GM23338 (cell line): ENCODE measurements at places on chromosomes 5 and 9. TPM values are rescaled to one million over a fixed set of nuclear protein-coding genes. Genes with fewer than 3 reads are reported as not detected.
A peak's percentile ranks its signal among the peaks of the same experiment; 100 is the strongest.

DNA sequence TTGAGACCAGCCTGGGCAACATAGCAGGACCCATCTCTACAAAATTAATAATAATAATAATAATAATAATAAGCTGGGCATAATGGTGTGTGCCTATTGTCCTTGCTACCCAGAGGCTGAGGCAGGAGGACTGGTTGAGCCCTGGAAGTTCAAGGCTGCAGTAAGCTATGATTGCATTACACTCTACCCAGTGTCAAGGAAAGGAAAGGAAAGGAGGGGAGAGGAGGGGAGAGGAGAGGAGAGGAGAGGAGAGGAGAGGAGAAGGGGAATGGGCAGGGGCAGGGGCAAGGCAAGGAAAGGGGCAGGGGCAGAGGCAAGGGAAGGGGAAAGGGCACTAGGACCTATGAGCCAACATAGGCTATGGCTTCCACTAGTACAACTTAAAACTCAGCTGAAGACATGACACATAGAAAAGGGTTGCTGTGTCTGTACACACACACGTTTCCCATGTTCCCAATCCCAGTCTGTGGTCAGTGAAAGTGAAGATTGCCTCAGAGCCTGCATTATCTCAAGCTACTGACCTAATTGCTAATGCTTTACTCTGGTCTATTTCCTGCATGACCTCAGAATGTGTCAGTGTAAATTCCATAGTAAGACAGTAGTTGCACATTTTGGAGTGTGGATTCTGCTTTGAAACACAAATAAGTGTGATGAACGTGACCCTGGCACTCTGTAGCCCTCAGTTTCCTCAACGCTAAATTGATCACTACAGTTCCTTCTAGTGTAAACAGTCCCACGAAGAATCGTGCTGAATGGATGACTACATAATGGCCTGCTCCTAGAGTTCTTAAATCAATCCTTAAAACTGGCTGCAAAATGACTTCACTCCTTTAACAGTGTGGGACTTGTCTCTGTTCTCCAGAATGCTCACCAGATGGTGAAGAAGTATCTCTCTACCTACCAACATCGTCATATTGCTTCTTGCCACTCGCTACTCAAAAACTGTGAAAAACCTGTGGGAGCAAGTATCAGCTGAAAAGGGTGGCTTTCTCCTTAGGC lies 497.0 kb downstream of the RAB3C start:
- H3K27me3 ChIP-seq = no peaks in the 10 kb centered on the region
- H3K36me3 ChIP-seq = no peaks in the 10 kb centered on the region
- no peaks in the 10 kb centered on the region for H3K4me1 ChIP-seq
- no peak overlapping the region for H3K27ac ChIP-seq

DNA sequence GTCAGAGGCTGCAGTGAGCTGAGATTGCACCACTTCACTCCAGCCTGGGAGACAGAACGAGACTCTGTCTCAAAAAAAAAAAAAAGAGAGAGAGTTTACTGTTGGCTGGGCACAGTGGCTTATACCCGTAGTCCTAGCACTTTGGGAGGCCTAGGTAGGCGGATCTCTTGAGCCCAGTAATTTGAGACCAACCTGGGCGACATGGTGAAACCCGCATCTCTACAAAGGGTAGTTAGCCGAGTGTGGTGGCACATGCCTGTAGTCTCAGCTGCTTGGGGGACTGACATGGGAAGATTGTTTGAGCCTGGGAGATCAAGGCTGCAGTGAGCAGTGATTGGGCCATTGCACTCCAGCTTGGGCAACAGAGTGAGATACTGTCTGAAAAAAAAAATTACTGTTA lies 12.6 kb downstream of the HABP4 start:
- peaks cover 5% of the 10 kb centered on the region; the same call in 1 of the 2 replicates for H3K36me3 ChIP-seq
- peak; percentile 64 for DNase-seq
- H3K27me3 ChIP-seq = no peaks in the 10 kb centered on the region
- H3K4me1 ChIP-seq = peaks cover 35% of the 10 kb centered on the region
- H3K27ac ChIP-seq = no peak overlapping the region

DNA sequence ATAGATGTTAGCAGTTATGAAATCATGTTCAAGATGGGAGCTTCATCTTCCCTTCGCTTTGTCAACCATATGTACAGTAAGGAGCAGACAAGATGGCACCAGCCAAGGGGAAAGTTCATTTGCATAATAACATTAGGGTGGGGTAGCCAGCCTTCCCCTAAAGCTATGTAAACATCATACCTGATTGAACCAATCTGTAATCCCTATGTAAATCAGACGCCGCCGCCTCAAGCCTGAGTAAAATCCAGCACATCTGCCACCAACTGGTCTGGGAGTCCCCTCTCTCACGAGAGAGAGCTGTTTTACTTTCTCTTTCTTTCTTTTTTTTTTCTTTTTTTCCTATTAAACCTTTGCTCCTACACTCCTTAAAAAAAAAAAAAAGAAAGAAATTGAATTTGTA lies 30.8 kb upstream of the REEP2 start:
- DNase-seq = no peak
- no peak overlapping the region for H3K4me3 ChIP-seq
- H3K27ac ChIP-seq = no peak overlapping the region
- H3K27me3 ChIP-seq = no peaks in the 10 kb centered on the region
- no peaks in the 10 kb centered on the region for H3K4me1 ChIP-seq

Gene BNC2
- 13.2 and 17.7 TPM in 2 replicates for total RNA-seq

DNA sequence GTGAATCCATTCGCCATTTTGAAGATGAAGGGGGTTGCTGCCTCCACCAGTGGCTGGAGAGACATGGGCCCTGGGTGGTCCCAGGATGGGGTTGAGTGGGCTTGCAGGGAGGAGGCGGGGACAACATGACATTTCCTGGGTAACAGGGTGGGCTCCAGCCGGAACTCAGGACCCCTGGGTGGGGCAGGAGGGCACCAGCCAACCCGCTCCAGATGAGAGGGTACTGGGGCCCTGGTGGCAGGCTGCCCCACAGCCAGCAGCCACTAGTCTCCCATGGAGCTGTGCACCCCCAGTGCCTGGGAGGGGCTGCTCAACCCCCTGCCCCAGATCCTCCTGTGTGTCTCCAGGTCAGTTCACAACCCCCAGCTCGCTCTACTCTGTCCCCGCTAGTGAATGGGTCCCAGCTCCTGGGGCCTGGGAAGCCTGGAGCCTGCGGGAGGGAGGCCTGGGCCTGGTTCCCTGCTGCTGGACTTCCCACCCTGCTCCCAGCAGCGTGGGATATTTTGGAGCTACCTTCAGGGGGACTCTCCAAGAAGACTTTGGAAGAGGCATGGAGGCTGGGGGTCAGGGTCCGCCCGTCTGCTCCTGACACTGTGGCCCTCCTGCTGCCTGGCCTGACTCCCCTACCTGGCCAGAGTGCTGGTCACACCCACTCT lies 55.9 kb downstream of the AHRR start:
- H3K27me3 ChIP-seq = peaks cover 10% of the 10 kb centered on the region
- H3K4me1 ChIP-seq = no peaks in the 10 kb centered on the region
- no peak overlapping the region for H3K4me3 ChIP-seq
- no peaks in the 10 kb centered on the region for H3K36me3 ChIP-seq

GRCh38 chr9:97704345-97704677 lies 7.2 kb upstream of the XPA start:
- no peaks in the 10 kb centered on the region for H3K27me3 ChIP-seq
- H3K36me3 ChIP-seq = no peaks in the 10 kb centered on the region
- no peaks in the 10 kb centered on the region for H3K4me1 ChIP-seq
- no peak for DNase-seq
- no peak overlapping the region for H3K27ac ChIP-seq

DNA sequence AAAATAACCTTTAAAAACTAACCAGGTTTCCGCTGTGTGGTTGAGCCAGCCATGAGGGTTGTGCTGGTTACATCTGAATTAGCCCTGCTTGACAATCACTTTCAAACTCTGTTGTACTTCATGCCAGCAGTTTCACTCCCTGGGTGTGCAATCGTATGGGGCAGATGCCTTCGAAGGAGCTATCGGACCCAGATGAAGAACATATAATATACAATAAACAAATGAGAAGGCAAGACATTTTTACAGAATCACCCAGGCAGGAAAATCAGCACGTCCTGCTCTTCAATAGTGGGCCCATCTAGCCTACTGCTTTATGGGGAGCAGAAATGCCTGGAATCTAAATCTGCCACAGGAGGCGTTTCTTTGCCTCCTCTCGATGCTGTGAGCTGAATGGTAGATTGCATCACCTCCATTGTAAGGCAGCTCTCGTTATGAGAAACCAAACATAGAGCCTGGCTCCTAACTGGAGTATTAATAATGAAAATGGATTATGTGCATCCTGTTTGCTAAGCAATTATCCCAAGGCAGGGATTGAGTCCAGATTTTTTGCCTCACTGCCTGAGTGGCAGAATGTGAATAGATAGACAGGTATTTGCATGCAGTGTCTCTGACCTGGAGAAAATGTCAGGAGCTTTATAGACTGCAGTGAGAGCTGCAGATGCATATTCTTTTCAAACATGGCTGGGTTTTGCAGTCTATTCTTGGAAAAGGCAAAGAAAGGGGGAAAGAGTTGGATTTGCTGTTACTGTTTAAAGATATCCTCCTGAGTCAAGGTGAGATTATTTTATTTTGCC lies 143.3 kb upstream of the SMARCA2 start:
- no peak overlapping the region for H3K4me3 ChIP-seq
- H3K27ac ChIP-seq = 0 out of 2 replicates have a peak overlapping the region, but pooled peaks have one; percentile 1
- peak; percentile 77 for DNase-seq
- H3K36me3 ChIP-seq = no peaks in the 10 kb centered on the region

DNA sequence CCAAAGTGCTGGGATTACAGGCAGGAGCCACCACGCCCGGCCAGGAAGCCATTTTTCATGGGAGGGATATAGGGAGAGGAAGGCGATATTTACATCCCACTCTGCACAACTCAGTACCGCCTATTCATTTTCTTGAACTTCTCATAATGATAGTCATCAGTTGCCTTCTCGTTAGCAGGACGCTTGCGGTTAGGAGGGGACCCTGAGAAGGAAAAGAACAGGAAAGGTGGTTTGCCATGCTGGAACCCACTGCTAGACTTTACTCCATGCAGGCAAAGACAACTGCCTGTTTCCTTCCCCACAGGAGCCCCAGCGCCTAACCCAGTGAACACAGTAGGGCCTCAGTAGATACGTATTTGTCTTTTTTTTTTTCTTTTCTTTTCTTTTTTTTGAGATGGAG lies 4.1 kb upstream of the TOR1A start:
- H3K36me3 ChIP-seq = peaks cover 26% of the 10 kb centered on the region
- no peak overlapping the region for H3K4me3 ChIP-seq
- no peak for DNase-seq
- no peaks in the 10 kb centered on the region for H3K4me1 ChIP-seq
- no peak overlapping the region for H3K27ac ChIP-seq
- no peaks in the 10 kb centered on the region for H3K27me3 ChIP-seq

Gene GMCL2
- total RNA-seq = 0.07 and 0.08 TPM in 2 replicates

Gene POLR3G
- total RNA-seq = 130 and 147 TPM in 2 replicates

DNA sequence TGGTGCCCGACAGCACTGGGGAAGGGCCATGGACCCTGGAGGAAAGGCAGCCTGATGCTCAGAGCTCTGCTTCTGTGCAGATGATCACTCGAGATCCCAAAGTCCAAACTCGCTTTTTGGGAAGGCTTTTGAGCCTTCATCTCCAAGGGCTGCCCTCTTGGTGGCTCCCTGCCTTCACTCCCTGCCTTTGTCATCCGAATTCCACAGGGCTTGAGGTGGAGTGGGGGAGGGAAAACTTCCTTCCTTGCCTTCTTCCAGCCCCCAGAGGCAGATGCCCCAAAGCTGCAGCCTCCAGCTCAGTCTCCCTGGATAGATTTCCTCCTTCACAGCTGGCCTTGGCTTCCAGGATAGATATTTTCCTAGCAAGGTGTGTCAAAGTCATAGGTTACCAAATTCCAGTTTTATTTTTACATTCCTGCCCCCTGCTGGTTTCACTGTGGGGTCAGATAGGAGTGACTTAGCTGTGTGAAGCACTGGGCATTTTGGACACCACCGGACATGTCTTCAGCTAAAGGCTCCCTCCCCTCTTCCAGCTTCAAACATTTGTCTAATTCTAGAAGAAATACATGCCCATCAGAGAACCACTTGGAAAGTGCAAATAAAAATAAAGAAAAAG lies 268.2 kb downstream of the HSPA4 start:
- peaks cover 6% of the 10 kb centered on the region for H3K4me1 ChIP-seq
- H3K4me3 ChIP-seq = 0 out of 2 replicates have a peak overlapping the region, but pooled peaks have one; percentile 23
- peak; percentile 42 for DNase-seq

DNA sequence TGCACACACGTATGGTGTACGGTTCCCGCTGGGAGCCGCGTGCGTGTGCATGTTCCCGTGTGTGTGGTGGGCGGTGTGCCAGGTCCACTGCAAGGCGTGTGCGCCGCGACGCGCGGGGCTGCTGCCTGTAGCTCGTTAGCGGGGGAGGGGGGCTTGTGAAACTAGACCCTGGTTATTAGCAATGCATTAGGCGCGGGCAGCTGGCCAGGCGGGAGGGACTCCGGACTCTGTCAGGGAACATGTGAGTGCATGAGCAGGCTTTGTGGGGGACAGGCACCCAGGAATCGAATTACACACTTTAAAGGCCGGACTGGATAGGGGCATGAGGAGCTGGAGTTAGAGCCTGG lies 32.2 kb upstream of the ENHO start:
- no peak for DNase-seq
- H3K4me1 ChIP-seq = peaks cover 24% of the 10 kb centered on the region
- H3K27me3 ChIP-seq = no peaks in the 10 kb centered on the region

DNA sequence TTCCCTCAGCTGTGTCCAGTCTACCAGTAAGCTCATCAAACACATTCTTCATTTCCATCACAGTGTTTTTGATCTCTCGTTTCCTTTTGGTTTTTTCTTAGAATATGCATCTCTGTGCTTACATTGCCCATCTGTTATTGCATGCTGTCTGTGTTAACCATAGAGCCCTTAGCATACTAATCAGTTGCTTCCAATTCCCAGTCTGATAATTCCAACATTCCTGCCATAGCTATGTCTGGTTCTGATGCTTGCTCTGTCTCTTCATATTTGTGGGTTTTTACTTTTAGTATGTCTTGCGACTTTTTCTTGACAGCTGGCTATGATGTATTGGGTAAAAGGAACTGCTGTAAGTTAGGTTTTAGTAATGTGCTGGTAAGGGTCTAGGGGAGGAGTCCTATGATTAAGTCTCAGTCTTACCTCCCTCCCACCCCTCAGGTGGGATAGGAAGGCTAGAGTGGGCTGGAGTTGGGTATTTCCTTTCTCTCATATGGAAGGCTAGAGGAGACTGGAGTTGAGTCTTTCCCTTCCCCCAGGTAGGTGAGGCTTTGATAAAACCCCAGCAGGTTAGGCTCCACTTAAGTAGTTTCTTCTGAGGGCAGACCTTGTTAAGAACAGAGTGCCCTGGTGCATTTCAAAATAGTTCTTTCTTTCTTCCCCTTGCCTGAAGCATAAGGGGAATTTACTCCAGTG lies 99.1 kb upstream of the RASGRF2 start:
- no peaks in the 10 kb centered on the region for H3K27me3 ChIP-seq
- peak; percentile 55 for DNase-seq
- H3K36me3 ChIP-seq = no peaks in the 10 kb centered on the region
- H3K4me3 ChIP-seq = no peak overlapping the region

GRCh38 chr5:81268521-81269196 lies 32.7 kb upstream of the ZCCHC9 start:
- H3K27me3 ChIP-seq = no peaks in the 10 kb centered on the region
- peaks cover 30% of the 10 kb centered on the region for H3K4me1 ChIP-seq
- H3K27ac ChIP-seq = no peak overlapping the region
- no peaks in the 10 kb centered on the region for H3K36me3 ChIP-seq

GRCh38 chr5:62029303-62029702 lies 276.7 kb upstream of the KIF2A start:
- H3K27ac ChIP-seq = no peak overlapping the region
- no peaks in the 10 kb centered on the region for H3K27me3 ChIP-seq
- no peaks in the 10 kb centered on the region for H3K4me1 ChIP-seq
- no peaks in the 10 kb centered on the region; the same call in 1 of the 2 replicates for H3K36me3 ChIP-seq

GRCh38 chr5:80607343-80607742 lies 37.3 kb upstream of the ANKRD34B start:
- H3K27ac ChIP-seq = no peak overlapping the region
- no peaks in the 10 kb centered on the region for H3K36me3 ChIP-seq
- H3K4me3 ChIP-seq = no peak overlapping the region
- H3K4me1 ChIP-seq = no peaks in the 10 kb centered on the region
- H3K27me3 ChIP-seq = no peaks in the 10 kb centered on the region
